Activated CD8-positive, alpha-beta memory T cell treated with anti-CD3 and anti-CD28 coated beads for 1 hour (primary cell): ENCODE measurements at places on chromosomes 12 and 14.

DNA sequence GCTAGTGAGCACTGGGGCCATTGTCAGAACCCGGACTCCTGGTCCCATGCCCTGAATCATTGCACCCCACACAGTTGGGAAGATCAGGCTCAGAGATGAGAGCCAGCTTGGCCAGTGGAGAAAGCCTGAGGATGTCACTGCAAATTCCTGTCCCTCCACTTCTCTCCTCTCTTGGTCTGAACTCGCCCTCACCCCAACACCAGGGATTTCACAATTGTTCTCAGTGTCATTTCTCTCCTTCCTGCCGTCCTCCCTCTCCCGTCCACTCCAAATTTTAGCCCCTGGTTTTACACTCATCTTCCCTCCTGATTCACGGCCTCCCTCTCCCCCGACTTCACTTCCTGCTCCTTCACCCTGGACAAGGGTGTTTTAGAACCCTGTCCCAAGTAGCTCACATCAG lies 11.1 kb downstream of the KRT75 start:
- DNase-seq, result no peak

DNA sequence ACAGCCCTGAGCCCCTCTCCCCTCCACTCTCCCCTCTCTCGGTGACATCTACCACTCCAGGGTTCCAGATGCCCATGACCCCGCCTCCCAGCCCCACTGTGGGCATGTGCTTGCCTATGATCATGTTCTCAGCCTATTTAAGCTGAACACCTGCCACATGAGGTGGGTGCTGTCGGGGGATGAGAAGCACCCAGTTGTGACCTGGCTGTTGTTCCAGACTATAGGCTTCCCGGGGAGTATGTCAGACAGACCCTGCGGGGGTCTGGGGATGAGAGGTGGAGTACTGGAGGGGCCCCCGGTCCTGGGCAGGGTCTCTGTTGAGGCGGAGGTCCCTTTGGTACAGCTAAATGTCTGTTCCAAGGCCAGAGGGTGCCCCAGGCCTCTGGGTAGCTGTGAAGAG lies 6.0 kb downstream of the VSX2 start:
- DNase-seq, result no peak

DNA sequence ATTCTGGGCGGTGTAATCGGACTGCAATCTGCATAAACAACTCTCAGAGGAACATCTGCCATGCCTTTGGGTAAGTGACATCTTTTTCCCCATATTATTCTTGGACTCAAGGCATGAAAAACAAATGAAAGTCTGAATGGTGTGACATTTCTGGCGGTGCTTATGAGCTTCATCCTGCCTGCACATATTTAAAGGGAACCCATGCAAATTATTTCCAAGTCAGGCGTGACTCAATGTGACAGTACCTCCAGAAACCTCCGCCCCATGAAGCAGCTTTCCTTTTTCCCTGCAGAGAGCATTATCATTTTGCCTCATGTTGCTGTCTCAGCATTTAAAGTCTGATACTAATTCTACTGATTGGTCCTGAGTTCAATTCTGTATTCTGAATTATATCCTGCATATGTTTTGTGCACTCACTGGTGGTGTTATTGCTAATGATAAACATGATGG lies 585.4 kb downstream of the SNAPC1 start:
- no peak for DNase-seq

GRCh38 chr12:116919247-116919661 lies 8.5 kb downstream of the FBXW8 start:
- no peak for DNase-seq

- DNase-seq, result no peak
Measured at GRCh38 chr12:49598527-49598926, 6.9 kb downstream of the FAM186B start.

DNA sequence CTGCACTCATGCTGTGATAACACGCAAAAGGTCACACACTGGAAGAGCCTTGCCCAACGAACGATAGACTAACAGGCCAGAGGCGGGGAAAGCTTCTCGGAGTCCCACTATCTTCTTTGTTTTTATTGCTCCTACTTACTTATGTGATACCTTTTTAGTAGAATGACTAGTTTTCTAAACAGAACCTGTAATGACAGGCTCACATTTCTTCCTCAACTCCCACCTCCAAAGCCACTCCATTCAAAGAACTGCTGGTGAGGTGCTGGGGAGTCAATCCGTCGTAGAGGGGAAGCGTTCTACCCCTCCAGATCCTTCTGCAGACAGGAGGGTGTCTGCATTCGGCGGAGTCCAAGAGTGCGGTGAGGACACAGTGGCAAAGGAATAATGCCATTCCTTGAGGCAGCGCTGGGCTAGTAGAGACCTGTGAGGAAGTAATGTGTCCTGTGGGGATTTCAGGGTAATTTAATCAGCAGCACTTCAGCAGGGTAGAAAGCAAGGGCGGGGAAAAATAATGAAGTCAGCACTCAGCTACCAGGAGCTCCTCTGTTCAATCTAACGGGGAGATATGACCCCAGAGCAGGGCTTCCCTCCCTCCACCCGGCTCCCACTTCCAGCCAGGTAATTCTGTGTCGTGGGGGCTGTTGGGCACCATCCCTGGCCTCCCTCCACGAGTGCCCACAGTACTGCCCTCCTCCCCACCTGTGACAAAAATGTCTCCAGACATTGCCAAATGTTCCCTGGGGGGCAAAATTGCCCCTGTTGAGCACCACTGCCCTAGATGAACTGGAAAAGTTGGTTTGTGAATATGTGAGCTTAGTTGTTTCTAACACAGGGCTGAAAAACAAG lies 25.2 kb downstream of the SPRING1 start:
- no peak for DNase-seq

DNA sequence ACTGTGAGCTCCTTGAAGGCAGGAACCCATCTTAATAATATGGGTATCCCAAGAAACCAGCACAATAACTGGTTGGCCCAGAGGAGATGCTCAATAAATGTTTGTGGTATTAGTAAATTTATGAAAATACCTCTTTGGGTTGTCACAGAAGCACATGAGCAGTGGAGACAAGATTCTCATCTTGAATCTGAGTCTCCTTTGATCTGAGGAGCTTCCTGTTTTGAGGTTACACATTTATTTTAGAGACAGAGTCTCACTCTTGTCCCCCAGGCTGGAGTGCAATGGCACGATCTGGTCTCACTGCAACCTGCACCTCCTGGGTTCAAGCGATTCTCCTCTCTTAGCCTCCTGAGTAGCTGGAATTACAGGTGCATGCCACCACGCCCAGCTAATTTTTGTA lies 247.4 kb downstream of the NRXN3 start:
- no peak for DNase-seq

DNA sequence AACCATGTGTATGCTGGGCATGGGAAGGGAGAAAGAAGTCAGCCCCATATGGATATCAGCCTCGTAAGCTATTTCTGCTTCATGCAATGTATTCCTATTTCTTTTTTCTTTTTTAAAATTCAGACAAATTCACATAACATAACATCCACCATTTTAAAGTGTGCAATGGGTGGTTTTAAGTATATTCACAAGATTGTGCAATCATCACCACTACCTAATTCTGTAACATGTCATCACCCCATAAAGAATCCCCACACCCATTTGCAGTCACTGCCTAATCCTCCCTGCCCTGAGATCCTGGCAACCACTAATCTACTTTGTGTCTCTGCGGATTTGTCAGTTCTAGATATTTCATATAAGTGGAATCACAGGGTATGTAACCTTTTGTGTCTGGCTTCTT lies 9.5 kb downstream of the POMT2 start:
- no peak for DNase-seq

DNA sequence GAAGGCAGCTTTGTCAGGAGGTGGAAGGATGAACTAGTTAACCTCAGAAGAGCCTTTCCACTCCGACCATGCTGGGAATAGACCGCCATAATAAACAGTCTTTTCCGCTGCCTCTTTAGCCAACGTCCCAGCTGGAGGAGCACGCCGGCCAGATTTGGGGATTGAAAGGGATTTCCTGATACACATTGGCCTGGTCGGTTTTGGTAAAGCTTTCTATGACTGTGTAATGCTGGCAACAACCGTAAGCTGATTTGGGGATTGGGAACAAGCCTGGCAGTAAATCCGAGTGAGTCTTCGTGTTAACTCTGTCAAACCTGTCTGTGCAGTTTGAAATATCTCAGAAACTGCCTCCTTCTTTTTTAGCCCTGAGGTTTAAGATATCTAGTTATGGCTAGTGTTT lies 87.0 kb downstream of the DAD1 start:
- no peak for DNase-seq

DNA sequence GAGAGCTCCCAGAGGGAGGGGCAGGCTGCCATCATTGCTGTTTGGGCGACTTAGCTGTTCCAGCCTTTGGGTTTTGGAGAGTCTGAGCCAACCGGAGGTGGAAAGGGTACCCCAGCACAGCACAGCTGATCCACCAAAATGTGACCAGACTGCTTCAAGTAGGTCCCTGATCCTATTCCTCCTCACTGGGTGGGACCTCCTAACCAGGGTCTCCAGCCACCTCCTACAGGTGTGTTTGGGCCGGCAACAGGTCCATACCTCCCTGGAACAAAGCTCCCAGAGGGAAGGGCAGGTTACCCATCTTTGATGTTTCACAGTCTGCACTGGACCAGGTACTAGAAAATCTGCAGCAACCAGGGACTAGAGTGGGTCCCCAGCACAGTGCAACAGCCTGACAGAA lies 53.8 kb downstream of the CAND1 start:
- no peak for DNase-seq

GRCh38 chr14:29663281-29663801 lies 264.3 kb downstream of the PRKD1 start:
- no peak for DNase-seq

- DNase-seq, result no peak
Measured at GRCh38 chr12:8052679-8053078, 13.5 kb downstream of the C3AR1 start.

DNA sequence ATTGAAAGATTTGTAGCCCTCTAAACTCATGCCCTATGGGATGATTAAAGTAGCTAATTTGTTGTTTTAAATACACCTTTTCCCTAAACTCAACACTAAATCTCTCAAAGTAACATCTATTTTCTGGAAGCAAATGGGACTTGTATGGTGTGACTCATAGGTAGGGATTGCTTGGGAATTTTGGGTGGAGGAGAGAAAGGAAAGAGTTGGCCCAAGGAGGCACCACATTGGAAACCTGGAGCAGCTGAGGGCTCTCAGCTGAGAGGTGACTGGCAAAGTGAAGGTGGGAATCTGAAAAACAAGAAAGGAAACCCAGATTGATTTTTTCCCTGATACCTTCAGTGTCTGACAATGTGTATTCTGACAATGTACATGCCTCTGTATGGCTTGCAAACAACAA lies 114.8 kb upstream of the PRICKLE1 start:
- DNase-seq, result no peak

GRCh38 chr14:94844593-94845152 lies 74.8 kb upstream of the GSC start:
- no peak for DNase-seq

DNA sequence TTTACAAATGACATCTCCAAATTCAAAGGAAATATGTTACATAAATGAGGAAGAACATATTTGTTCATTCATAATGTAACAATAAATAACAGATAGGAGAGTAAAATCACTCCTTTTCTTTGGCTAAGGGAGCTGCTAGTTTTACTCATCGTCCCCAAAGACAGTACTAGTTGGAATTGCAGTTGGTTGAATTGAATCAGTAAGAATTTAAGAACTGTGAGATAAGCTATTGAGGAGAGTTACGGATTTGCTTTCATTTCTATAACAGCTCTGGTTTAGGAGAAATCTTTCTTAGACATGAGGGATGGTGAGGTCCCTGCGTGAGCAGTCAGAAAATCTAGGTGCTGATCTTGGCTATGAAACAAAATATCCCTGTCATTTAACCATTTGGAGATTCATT lies 402.8 kb downstream of the AEBP2 start:
- DNase-seq, result no peak

DNA sequence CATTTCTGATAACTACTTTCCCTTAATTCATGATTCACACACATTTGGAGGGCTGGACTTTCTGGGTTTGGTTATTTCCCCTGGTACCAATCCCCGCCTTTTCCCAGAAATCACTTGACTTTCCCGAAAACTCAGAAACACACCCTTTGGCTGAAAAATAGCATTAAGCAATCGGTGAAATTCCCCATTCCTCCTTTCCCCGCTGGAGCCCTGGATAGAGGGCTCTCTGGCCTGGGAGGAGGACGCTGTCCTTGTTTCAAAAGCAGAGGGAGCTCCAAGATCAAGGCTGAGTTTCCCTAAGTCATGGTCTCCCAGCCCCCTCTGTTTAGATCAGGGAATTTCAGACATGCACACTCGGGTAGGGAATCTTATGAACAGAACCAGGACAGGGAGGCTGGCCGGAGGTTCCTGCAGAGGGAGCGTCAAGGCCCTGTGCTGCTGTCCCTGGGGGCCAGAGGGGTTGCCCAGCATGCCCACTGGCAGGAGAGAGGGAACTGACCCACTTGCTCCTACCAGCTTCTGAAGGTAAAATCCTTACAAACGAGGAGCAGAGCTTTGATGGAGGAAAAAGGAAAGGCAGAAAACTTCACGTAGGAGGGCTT lies at the start of gene C1S:
Gene C1S, plus strand, starts transcription at position 366 of the 602 bp plus-strand sequence. CDS start 1,195 bp downstream, outside the sequence.
- no peak for DNase-seq

GRCh38 chr12:120710805-120711296 lies 593 bp downstream of the UNC119B start:
- DNase-seq, result peak; percentile 6

DNA sequence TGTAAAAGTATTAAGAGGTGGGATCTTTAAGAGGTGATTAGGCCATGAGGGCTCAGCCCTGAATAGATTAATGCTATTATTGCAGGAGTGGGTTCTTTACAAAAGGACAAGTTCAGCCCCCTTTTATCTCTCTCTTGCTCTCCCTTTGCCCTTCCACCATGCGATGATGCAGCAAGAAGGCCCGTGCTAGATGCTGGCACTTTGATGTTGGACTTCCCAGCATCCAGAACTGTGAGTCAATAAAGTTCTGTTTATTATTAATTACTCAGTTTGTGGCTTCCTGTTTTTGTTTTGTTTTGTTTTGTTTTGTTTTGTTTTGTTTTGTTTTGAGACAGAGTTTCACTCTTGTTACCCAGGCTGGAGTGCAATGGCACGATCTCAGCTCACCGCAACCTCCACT lies 10.1 kb downstream of the RNASE1 start:
- DNase-seq, result no peak

DNA sequence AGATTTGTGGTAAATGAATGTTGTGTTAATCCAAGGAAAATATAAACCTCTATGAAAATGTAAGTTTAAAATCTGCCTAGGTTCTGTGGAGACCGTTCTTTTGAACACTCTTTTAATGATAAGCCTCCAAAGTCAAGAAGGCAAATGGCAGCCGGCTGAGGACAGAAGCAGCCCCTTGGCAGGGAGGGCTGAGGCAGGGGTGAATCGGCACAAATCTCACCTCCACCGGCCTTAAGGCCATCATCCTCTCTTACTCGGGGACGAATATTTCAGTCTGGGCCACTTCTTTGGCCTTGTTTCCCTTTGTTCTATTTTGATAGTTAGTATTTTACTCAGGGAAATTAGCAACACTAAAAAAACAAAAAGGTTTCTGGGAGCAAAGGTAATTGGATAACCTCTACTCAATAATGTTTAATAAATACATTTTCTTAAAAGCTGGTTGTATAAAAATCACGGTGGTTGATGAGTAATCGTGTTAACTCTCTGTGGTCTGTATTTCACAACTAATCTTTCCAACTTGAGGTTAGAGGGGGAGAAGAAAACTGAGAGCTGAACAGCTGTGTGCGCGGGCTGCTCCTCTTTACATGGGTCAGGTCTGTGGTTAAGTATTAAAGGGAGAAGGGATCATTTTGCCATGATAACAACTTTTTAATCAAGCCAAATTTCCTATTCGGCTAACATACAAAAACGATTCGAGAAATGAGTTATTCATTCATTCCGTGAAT lies 18.6 kb downstream of the LGMN start:
- no peak for DNase-seq
